Non-pigmented ciliary epithelial cell (primary cell): ENCODE measurements at places on chromosomes 6 and 20.
A peak's percentile ranks its signal among the peaks of the same experiment; 100 is the strongest.

GRCh38 chr6:20112241-20112640 lies 100.0 kb downstream of the MBOAT1 start:
- DNase-seq: no peak

DNA sequence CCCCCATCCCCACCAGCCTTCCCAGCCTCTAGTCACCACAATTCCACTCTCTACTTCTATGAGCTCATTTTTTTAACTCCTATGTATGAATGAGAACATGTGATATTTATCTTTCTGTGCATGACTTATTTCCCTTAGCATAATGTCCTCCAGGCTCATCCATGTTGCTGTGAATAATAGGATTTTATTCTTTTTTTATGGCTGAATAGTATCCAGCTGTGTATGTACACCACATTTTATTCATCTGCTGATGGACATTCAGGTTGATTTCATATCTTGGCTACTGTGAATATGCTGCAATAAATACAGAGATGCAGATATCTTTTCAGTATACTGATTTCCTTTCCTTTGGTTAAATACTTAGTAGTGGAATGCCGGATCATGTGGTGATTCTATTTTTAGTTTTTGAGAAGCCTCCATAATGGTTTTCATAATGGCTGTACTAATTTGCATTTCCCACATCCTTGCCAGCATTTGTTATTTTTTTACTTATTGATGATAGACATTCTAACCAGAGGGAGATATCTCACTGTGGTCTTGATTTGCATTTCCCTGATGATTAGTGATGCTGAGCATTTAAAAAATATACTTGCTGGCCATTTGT lies 194.9 kb downstream of the PACRG start:
- no peak for DNase-seq

DNA sequence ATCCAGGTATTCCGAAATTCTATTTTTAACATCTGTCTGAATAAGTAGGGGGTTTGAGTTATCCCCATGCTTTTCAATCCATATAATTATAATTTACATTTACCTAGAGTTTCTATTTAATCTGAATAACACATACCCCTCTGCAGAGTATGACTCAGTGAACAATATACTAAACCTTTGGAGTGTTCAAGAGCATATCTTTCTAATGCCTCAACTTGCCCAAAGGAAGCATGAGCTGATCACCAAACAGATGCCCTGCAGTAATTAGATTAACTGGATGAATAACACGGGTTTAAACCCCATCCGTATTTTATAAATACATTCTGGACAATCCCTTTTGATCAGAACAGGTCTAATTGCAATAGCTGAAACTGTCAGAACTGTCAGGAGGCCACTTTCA lies 897.1 kb downstream of the TFAP2A start:
- no peak for DNase-seq

GRCh38 chr6:113306552-113307145 lies 550.5 kb upstream of the MARCKS start:
- DNase-seq: no peak

DNA sequence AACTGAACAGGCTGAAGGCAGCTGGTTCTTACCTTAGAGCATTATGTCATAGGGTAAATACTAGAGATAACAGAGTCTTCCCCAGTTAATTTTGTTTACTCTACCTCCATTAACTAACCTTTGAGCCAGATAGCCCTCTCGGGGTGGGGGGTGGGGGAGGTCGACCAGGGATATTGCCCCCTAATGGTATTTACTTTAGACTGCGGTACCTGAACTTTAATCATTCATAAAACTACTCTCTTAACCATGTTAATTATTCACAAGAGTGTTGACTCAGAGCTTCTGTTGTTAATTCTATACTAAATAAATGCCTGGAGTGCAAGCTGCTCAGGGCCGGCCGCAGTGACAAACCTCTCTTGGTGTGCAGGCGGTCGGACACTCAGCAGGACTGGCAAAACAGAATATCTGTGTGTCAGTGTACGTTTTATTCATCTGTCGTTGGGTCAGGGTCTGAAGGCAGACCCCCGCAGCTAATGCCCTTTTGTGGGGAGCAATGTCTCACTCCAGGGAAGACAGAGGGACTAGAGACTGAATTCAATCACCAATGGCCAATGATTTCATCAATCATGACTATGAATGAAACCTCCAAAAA lies 152.4 kb upstream of the COL21A1 start:
- no peak for DNase-seq

DNA sequence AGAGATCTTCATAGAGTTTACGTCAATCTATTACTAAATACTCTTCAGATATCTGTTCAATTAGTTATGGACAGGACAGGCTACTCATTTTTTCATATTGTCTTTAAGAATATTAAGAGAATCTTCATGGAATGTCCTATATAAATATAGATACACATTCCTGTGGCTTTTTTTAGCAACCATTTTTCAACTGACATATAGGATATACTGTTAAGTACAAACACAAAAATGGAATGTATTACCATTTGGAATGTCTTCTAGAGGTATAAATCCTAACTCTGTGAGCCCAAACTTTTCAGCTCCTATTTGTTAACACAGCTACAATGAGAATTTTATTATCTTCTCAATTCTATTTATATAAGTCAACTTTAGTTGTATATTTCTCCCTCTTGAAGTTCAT lies 239.6 kb upstream of the DEFB112 start:
- no peak for DNase-seq

GRCh38 chr6:47524136-47524845 lies 46.7 kb downstream of the CD2AP start:
- no peak for DNase-seq

GRCh38 chr6:12258591-12259075 lies 31.5 kb upstream of the EDN1 start:
- DNase-seq: no peak

DNA sequence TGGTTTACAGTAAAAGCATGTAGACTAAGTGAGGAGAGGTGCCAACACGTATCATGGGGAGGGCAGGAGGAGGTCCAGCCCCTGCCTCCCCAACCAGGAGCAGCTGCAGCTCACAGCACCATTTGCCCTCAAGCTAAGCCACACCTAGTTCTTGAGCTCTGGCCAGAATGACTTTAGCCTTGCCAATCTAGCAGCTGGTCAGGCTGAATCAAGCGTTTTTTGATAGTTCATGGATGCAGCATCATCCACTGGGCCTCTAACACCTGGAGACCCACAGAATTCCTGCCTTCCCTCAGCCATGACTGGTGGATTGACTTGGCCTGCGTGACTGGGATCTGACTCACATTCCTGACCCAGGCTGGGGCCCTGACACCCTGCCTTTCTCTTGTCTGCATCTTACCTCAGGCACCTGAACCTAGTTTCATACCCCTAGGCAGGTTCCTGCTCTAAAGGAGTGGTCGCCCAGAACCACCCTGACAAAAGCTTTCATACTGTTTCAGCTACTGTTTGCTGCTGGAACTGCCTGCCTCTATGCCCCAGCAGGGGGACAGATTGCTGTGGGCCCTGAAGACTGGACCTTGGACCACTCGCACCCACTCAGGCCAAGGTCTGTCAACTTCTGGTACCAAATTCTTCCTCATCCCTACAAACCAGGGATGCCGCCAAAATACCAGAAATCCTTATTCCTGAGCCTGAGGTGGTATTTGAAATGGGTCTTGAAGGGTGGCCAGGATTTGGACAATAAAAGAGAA lies 122.3 kb downstream of the QRSL1 start:
- DNase-seq: no peak

- no peak for DNase-seq
These were observed 87.7 kb downstream of the IYD start for GRCh38 chr6:150456466-150456865.

DNA sequence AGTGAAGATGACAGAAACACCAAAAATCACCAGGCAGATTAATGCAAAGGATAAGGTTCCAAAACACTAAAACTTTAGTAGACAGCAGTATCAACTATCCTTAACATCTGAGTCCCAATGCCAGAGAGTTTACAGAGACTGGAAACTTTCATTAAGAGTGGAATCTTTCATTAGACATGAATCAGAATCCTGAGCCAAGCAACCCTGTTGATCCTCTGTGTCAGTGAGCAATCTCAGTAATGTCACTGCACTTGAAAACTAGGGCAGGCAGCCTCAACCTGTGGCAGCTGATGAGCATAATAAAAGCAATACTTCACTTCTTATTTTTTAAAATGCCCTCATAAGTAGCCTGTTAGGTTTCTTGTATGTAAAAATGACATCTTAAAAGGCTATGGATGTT lies 252.8 kb upstream of the PLN start:
- no peak for DNase-seq

- peak; percentile 37 for DNase-seq
These were observed at the start of gene SLC35A1 for GRCh38 chr6:87472525-87473418. Gene SLC35A1, plus strand, starts transcription at chr6:87472974. Its CDS starts 30 bp downstream, at chr6:87473004.

GRCh38 chr6:24419526-24419925 lies 16.8 kb downstream of the MRS2 start:
- no peak for DNase-seq

DNA sequence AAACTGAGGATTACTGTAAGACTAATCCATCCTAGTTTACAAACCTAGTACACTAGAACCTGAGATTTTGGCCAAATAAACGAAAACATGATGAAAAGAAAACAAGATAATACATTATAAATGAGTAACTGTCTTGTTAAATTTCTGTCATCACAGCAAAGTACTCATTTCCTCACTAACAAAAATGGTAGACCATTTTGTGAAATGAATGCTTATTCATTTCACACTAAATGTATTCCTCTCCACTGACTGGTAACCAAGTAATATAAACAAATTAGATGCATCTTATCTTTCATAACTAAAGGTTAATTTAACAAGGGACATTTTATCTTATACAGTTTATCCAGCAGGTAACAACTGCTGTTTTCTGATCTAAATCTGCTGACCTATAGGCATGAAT lies 143.7 kb downstream of the REV3L start:
- DNase-seq: no peak

- DNase-seq: no peak
These were observed 49.6 kb downstream of the DSTN start for GRCh38 chr20:17619351-17620093.

DNA sequence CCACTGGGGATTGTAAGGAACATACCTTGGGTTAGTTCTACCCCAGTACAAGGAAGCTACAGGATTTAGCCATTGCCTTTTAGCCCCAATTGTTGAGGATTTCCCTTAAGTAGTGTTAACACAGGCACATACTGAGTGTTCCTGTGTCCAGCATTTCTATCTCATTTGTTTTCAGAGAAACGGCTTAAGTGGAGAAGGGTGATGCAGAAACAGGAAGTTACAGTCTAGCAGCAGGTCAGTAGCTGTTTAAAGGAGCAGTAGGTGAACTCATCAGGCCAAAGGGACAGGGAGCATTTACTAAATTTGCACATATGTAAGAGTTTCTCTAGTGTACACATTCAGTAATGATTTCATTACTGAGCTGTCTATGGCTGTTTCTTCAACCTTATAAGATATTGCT lies 644.2 kb upstream of the GJE1 start:
- no peak for DNase-seq

GRCh38 chr6:168452685-168453377 lies 11.8 kb downstream of the SMOC2 start:
- DNase-seq: no peak

GRCh38 chr20:57948180-57948955 lies 238.6 kb upstream of the PMEPA1 start:
- DNase-seq: no peak

DNA sequence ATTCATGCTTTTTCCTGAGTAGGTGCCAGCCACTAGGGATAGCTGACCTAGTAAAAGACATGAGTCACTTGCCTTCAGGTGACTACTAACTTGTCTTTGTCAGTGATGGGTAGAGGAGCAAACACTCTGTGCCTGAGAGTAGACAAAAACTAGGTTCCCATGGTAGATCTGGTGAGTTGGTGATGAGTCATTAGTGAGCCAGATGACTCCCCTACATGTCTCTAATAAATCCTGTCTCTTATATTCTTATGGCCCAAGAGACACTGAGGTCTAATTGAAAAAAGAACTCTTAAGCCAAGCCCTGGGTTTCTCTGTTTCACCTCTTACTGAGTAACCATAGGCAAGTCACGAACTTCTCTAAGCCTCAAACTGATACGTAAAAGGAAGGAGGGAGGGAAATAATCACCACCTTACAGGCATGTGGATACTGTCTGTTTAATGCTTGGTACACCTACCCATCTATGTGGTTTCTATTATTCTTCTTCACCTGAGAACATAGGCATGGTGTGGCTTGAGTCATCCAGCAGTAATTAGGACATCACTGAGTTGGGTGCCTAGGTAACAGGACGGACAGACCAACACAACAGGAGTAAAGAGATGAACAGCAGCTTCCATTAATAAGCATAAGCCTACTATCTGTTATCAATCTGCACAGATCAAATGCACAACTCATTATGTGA lies 20.3 kb downstream of the TTPAL start:
- peak; percentile 93 for DNase-seq

- peak; percentile 19 for DNase-seq
These were observed 38.9 kb upstream of the PMEPA1 start for GRCh38 chr20:57748601-57749130.

- DNase-seq: peak; percentile 46
These were observed 11.8 kb upstream of the CAP2 start for GRCh38 chr6:17381424-17382147.

- no peak for DNase-seq
These were observed 241.9 kb upstream of the ZFP64 start for GRCh38 chr20:52433326-52434040.
